Skin of body (tissue), 3 donors: ENCODE measurements at places on chromosomes 3 and 15. TPM values are rescaled to one million over a fixed set of nuclear protein-coding genes. Genes with fewer than 3 reads are reported as not detected.

DNA sequence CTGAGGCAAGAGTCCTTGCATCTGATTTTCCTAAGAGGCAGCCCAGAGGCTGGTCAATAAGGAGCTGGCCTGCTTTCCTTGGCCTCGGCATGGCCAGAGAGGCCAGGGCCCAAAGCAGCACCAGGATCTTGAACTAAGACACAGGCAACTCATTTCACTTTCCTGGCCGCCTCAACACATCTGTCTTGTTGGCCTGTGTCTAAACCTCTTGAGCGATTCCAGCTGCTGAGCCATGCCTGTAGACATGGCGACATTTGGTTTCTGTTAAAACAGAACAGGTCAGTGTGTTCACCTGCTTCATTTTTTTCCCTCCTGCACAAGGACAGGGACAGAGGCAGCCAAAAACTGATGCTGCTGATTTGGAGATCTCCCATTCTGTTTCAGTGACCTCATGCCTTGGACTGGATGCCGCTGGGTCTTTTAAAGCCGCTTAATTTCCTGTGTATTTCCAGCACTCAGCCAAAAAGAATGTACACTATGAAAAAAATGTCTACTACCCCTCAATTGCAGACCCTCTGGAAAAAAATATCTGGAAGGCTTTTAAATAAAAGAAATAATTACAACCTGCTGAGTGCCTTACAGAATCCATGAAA is 266.6 kb upstream of the ICE2 start:
- DNase-seq: peak; percentile 70

DNA sequence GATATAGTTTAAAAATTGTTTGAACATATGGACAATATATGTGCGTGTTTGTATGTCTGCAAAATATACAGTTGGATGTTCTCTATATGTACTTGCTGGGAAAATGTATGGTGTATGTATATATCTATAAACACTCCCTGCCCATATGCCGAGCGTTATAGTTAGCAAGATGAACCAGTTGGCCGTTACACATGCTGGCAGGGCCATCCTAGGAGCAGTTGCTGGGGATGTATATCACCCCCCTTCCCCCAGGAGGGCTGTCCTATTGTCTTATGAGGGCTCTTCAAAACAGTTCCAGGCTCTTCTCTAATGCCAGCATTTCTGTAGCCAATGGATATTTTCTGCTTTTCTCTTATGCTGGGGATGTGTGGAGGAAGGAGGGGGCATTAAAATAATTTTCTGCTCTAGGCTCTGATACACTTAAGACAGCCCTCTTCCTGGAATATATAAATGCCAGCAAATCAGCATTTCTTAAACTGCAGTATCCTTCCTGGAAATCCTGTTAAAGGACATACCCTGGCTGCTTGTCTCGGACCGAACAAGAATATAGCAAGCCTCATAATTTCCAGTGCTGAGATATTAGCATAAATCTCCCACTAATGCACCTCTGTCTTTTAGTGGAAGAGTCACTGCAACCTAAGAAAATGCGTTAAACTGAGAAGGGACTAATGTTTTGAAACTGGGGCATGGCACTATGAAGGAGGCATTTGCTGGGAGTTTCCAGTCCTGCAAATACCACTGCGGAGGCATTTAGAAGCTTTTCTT is 134.4 kb downstream of the MDFIC2 start:
- no peak for DNase-seq

The AADACL2 gene
- total RNA-seq: 21.6 TPM

GRCh38 chr3:120820748-120821147 is 78.2 kb downstream of the GTF2E1 start:
- no peak for DNase-seq

GRCh38 chr15:31265871-31266711 is 60.5 kb upstream of the KLF13 start:
- DNase-seq: peak; percentile 60

The UBAP1L gene
- total RNA-seq: 2.2 TPM
